ENCODE measurements at places on chromosomes 7 and 10. TPM values are rescaled to one million over a fixed set of nuclear protein-coding genes. Genes with fewer than 3 reads are reported as not detected.

- no peak for DNase-seq
Observed at GRCh38 chr10:91453535-91453934, 43.4 kb downstream of the HECTD2 start.

GRCh38 chr10:35394411-35394851, 58.1 kb downstream of the CCNY start:
- no peak for DNase-seq

DNA sequence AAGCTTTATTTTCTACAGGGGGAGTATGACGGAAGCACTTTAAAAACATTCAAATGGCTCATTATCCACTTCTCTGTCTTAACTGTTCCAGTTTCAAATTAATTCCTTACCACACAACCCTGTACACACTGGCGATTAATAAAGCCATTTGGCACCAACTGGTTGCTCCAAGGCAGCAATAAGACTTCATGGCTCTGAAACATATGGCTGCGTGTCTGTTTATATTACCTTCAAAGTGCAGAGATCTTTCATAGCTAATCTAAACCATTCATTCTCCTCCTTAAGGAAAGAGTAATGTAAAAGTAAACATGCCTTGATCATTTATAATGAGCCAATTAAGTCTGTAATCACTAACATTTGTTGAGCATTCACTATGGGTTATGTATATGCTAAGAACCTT, 325.7 kb downstream of the PARD3 start:
- no peak for DNase-seq

The TMEM139 gene
- total RNA-seq, result 0.40 TPM

DNA sequence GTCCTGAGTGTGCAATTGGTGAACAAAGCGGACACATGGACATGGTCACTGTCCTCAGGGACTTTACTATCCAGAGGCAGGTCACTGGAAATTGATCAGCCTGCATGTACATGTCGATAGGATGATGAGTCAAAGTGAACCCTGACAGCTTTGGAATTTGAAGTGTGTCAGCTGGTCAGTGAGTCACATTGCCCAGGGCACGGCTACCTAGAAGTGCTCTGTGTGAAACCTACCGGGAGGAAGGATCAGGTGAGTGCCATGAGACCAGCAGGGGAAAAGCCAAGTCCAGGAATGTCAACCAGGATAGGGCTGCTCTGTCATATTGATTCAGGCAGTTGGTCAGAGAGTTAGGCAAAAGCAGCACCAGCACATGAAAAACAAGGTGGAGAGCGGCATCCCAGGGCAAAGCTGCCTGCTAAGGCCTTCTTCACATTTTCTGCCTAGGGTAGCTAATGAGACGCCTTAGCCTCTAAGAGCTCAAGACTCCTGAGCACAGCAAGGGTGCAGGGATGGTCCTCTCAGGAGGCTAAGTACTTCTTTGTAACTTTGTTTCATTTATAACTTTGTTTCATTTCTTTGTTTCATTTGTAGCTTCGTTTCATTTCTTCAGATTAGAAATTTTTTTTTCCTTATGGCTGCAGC, 19.4 kb upstream of the PDCD4 start:
- no peak for DNase-seq

GRCh38 chr7:135645296-135645904, 16.9 kb upstream of the STMP1 start:
- peak; percentile 53 for DNase-seq

DNA sequence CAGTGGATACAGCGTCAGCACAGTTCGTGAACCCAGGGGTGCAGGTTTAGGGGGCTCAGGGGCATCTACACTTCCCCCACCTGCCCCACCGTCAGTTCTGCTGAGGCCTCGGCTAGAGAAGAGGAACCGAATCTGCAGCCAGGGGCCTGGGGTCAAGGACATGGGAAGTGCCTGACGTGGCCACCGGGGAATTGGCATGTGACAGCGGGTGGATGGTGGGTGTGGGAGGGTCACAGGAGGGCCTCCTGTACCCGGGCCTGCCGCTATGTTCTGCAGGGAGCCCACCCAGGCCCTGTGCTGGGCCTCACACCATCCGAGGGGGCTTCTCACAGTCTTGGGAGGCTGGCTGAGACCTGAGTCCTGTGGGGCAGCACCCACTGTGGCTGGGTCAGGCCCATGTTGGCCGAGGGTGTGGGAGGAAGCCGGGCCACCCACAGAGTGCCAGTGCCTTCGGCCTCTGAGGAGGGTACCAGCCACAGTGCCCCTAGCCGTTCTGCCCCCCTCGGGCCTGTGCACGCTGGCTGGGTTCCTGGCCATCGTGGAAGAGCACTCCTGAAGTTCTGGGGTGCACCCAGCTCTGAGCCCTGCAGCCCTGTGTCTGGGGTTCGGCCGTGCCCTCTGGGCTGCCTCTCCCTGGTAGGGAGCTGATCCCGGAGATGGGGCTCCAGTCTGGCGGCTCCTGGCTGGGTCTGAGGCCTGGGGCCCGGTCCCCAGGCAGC, 5.9 kb downstream of the TTYH3 start:
- peak; percentile 83 for DNase-seq

The WDR91 gene
- total RNA-seq, result 9.9 TPM

The NRBF2 gene
- 16.9 TPM for total RNA-seq

The STOX1 gene
- total RNA-seq, result 2.7 TPM

- no peak for DNase-seq
Observed at GRCh38 chr7:87359366-87359765, 13.9 kb downstream of the CROT start.

The ITIH2 gene
- total RNA-seq, result 0.22 TPM

The PCGF6 gene
- 9.4 TPM for total RNA-seq

DNA sequence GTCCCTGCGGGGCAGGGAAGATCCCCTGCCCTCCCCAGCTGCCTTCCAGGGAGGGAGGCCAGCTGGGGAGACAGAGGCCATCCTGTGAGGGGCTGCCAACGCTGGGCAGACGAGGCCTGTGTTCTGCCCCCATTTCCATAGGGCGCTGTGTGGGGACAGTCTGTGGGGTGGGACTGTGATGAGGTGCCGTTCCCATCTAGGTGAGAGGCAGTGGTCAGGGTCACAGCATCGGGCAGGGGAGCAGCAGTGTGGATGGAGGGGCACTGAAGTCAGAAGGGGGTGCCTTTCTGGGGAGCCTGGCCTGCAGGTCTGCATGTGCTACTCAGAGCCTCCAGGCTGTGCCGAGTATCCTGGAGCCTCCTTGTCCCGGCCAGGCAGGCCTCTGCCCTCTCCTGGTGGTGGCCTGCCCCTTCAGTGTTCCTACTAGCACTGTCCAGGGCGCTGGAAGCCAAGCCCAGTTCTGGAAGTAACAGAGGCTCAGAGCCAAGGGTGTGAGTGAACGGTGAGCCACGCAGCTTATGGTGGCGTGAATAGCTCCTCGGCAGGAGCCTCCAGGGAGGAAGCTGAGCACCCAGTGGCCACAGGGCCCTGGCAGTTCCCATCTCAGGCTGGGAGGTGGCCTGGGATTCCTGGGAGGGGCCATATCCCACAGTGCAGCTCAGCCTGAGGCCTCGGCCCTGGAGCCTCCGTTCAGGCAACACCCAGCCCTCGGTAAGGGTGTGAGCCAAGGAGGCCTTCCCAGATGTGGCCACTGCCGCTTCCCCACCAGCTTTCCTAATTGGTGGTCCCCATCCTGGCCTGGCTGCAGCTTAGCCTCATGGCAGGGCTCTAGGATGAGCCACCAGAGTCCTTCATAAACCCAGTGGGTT, 23.3 kb upstream of the CSGALNACT2 start:
- DNase-seq, result no peak

- DNase-seq, result peak; percentile 89
Observed at GRCh38 chr10:43843321-43844101, 194.8 kb upstream of the ZNF32 start.

The MRC1 gene
- 13.4 TPM for total RNA-seq

GRCh38 chr7:139614886-139615285, 91.4 kb downstream of the CLEC2L start:
- DNase-seq, result no peak

DNA sequence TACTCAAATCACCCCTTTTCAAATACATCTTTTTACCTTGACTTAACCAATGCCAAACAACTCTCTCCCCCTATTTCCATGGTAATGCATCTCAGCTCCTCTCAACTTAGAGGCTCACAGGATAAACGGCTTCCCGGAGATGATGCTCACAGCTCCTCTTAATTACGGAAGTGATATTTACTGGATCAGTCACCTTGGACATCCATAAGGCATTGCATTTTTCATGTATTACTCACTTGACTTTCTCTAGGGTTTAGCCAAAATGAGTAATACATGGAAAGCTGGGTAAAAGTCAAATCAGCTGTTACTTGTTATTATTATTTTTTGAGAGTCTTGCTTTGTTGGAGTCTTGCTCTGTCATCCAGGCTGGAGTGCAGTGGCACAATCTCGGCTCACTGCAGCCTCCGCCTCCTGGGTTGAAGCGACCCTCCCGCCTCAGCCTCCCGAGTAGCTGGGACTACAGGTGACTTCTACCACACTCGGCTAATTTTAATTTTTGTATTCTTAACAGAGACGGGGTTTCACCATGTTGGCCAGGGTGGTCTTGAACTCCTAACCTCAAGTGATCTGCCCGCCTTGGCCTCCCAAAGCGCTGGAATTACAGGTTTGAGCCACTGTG, 73.3 kb upstream of the RHEB start:
- peak; percentile 58 for DNase-seq
